ENCODE measurements at places on chromosomes 7 and 10.

GRCh38 chr7:73387221-73387828 is 46.3 kb upstream of the FZD9 start:
- DNase-seq, result no peak

DNA sequence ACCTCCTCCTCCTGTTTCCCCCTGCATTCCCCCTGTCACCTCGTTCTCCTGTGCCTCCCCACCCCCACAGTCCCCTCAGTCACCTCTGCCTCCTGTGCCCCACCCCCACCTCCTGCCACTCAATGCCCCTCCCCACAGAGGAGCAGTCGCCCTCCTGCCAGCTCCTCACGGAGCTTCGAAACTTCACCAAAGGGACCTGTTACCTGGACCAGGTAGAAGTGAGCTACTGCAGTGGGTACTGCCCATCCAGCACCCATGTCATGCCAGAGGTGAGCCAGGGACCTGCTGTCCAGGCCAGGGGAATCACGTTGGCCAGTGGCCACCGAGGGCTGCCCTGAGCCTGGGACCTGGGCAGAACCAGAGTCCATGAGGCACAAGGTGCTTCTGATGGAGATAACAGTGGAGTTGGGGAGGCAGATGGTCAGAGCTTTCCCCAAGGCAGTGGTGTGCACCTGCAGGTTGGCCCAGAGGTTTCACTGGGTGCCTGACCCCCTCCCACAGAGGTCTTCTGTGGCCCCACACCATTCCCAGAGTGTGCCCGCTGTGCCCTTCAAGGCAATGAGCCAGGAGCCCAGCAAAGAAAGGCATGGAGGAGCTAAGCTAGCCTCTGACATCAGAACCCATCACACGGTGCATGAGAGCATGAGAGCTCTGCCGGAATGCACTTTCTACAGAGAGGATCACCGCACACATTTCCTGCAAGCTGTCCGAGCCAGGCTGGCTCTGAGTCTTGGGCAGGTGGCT is 7.0 kb upstream of the ZNF862 start:
- DNase-seq, result no peak

GRCh38 chr10:43781480-43782361 is 133.0 kb upstream of the ZNF32 start:
- no peak for DNase-seq

DNA sequence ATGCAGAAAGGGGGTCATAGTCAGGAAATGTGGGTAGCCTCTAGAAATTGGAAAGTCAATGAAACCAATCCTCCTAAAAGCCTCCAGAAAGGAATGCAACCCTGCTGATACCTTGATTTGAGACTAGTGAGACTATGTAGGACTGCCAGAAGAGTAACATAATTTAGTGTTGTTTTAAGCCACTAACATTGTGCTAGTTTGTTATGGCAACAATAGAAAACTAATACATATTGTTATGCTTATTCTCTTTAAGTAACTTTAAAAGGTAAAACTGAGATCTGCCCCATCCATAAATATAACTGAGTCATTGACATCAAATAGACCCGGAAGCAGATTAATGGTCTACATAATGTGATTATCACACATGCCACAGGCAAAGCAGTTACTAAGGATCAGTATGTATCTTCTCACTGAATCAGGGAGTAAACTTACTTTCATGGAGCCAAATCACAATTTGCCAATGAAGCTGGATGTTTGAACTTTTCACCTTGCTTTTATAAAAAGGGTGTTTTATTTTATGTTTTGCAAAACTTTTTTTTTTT is 146.4 kb upstream of the TMEM106B start:
- no peak for DNase-seq

- DNase-seq, result no peak
These were observed 140.6 kb upstream of the HPS1 start for GRCh38 chr10:98587156-98587837.

GRCh38 chr10:121965996-121966395 is 9.0 kb downstream of the NSMCE4A start:
- DNase-seq, result no peak

DNA sequence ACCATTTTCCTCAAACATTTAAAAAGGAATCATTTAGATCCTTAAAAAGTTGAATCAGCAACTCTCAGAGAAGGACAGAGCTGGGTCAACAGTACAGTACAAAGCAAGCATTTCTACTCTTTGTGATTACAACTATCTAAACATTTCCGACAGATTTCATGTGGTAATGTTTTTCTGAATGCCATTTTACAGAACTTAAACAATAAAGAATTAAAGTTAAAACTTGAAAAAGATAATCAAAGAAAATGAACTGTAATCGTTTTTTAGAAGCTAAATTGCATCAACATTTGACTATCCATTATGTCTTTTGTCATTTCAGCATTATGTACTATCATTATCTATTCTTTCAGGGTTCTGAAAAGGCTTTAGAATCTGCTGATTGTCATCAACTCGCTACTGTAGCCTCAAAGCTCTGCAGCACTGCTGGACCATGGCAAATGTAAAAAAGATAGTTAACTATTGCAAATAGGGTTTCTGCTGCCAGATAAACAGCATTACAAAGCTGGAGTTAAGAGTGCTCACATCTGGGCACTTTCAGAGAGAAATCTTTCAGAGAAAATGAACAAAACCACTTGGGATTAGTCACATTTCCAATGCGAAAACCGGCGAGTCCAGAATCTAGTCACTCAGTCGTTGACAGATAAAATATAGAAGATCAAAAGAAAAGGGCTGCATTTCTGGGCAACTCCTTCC is 160.4 kb upstream of the LAMB4 start:
- DNase-seq, result no peak

- DNase-seq, result no peak
These were observed 30.7 kb downstream of the WDR86 start for GRCh38 chr7:151379193-151379520.

DNA sequence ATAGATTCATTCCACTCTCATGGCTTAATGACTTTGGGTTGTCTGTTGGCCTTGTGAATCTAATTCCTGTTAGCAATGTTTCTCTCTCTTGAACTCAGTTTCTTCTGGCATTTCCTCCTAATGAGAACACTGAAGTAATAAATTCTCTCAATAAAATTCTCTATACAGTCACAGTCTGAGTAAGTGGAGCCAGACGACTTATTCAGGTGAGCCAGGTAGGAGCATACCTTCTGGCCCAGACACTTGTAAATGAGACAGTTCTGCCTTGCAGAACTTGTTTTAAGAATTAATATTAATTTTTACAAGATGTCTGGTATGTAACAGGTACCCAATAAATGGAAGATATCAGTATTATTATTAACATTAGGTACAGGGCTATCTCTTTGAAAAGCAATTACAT is 28.6 kb upstream of the AGR2 start:
- DNase-seq, result no peak

- DNase-seq, result no peak
These were observed 54.9 kb downstream of the AKAP9 start for GRCh38 chr7:91995391-91996105.

- DNase-seq, result no peak
These were observed 448.1 kb downstream of the GATA3 start for GRCh38 chr10:8502573-8502972.

DNA sequence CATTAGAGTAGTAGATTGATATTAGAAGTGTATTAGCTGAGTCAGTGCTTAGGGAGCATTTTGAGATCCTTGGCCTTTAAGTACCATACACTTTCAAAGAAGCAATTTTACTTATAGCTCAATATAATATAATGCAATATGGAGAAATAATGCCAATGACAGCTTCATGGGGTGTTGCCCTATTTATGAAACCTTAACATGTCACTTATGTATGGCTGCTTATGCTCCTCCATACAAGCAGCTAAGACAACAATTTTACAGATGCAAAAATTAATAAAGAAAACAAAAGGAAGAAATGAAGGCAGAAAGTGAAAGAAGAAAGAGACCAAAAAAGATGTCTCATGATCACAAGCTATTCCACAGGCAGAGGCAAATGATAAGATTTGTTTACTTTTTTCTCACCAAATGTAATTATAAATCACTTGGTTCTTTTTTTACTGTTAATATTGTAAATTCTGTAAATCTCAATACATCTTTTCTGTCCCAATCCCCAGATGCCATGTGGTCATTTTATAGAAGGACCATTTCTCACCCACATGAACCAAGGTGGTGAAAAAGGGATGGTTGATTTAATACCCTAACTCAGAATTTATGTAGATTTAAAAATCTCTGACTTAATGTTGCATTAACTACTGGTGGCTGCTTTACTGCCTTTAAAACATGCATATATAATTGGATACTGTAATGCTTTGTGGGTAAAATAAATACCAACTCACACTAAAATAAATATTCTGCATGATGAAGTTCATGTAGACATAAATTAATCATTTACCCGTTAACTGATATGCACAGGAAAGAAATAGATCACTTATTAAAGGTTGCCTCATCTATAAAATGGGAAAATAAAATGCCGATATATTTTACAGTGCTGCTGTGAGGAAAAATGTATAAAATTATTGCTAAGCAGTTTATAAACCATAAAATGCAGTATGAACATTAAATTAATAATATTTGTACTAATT is 33.5 kb upstream of the RHOBTB1 start:
- DNase-seq, result no peak

GRCh38 chr10:88457660-88458059 is 125.5 kb downstream of the RNLS start:
- no peak for DNase-seq

DNA sequence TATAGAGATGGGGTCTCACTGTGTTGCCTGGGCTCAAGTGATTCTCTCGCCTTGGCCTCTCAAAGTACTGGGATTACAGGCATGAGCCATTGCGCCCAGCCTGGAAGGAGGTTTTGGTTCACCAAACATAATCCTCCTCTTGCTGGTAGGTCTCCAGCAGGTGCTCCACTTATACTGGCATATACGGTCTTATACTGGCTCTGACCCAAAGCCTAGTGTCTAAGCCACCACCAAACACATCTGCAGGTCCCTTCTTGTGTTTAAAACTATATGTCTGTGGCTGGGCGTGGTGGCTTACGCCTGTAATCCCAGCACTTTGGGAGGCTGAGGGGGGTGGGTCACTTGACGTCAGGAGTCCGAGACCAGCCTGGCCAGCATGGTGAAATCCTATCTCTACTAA is 5.4 kb downstream of the MBLAC1 start:
- DNase-seq, result no peak

DNA sequence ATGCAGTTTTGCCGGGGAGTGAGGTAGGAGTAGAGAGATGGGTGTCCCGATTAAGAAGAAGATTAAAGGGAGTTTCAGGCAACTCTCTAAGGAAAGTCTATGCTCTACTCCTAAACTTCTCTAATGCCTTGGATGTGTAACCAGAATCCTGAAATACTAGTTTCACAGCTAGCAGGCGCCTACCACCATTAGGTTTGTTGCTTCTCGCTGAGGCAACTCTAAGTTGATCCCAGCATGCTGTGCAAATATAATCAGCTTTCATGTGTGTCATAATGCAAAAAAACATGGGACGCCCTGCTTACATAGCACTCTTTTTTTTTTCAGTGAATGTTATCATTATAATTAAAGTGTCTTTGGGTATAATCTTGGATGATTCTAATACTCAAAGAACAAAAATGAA is 50.4 kb upstream of the FAM3C start:
- DNase-seq, result no peak

DNA sequence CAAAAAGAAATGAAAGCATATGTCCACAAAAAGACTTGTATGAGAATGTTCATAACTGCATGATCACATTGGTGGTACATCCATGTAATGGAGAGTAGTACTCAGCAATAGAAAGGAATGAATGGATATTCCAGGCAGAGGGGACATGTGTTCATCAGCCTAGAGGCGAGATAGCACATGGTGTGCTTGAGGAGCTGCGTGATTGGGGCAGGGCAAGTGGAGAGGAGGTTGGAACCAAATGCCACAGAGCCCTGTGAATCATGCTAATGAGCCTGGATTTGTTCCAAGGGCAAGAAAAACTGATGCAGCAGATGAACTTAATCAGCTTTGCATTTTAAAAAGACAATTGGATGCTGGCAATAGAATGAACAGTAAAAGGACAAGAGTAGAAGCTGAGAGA is 73.3 kb downstream of the C10orf90 start:
- no peak for DNase-seq

DNA sequence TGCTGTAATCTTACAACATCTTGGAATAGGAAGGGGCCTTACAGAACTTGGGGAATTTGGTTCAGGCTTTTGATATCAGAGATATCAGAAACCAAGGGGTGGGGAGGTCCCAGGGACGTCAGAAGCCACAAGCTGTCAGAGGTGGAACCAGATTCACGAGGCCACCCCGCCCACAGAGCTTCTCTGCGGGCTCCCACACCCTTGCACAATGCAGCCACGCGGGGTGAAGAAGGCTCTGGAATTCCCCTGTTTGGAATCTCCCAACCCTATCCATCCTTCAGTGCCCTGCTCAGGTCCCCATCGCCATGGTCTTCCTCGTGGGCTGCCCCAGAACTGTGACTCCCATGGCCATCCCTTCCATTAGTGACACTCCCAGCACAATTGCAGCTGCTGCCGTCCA is 247.1 kb upstream of the SHH start:
- DNase-seq, result no peak

- DNase-seq, result no peak
These were observed 30.2 kb downstream of the USP6NL start for GRCh38 chr10:11581213-11581612.

DNA sequence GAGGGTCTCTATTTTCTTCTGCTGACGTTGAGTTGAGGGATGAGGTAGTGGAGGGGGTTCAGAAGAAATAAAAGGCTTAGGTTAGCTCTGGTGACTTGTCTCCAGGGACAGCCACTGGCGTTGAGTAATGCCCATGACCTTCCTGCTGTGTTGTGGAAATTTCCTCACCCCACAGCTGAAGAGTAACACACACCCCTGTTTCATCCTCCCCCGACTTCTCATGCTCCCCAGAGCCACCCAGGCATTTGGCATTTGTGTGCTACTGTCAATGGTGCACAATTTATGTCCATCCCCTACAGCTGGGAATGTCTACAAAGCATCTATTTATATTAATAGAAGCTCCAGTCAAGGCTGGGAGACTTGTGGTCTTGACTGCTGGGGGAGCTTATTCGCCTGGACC is 4.7 kb upstream of the TMEM72 start:
- DNase-seq, result no peak

DNA sequence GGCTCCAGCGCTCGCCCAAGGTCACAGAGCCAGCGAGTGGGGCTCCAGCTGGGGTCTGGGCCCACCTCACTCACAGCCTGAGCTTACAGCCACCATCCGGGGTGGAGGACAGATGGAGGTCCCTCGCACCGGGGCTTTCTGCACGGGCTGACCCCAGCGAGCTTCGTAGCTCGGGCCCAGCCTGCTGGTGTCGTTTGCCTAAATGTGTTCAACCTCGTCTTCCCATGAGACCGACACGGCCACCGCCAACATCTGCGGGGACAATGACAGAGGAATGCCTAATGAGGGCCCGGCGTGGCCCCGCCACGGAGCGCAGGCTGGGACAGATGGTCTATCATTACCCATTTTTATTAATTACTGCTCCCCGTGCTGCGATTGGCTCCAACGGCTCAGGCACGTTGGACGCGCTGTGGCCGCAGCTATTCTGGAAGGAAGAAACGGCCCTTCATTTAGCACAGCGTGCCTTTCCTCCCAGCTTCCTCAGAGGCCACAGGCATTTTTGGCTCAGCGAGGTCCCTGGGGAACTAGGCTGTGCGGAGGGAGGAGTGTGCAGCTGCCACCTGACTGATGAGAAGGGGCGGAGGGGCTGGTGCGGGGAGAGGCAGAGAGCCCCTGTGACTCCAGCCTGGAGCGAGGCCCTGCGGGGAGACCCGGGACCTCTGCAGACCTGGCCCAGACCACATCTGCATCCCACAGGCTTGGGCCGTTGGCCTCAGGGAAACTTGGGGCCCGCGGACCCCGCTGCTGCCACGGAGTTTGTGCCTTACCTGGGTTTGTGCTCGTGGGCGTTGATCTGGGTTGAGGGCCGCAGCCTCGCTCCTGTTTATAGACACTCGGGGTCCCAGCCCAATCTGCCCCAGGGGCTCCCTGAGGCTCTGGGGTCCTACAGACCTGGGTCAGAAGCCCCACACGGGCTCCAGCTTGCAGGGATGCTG is 22.9 kb upstream of the ELFN1 start:
- DNase-seq, result no peak

GRCh38 chr10:75019370-75019769 is 92.1 kb upstream of the SAMD8 start:
- DNase-seq, result peak; percentile 36
